Stimulated activated CD4-positive, alpha-beta T cell treated with anti-CD3 and anti-CD28 coated beads, Interleukin-12 subunit alpha, Interleukin-12 subunit beta, amount 100 ng/mL, for 24 hours (primary cell): ENCODE measurements at places on chromosomes 6 and 20.

DNA sequence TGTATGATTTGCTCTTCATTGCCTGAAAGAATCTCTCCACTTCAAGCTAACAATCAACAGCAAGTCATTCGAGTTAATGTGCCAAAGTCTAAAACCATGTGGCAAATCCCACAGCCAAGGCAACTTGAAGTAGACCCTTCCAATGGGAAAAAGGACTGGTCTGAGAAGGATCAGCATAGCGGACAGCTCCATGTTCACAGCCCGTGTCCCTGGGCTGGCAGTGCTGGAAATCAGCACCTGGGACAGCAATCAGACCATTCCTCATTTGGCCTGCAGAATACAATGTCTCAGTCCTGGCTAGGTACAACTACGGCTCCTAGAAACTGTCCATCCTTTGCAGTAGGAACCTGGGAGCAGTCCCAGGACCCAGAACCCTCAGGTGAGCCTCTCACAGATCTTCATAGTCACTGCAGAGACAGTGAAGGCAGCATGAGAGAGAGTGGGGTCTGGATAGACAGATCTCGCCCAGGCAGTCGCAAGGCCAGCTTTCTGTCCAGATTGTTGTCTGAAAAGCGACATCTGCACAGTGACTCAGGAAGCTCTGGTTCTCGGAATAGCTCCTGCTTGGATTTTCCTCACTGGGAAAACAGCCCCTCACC is 1.1 kb downstream of the GJA10 start:
- DNase-seq: no peak

GRCh38 chr20:60036746-60037499 is 78.7 kb downstream of the CDH26 start:
- DNase-seq: no peak

DNA sequence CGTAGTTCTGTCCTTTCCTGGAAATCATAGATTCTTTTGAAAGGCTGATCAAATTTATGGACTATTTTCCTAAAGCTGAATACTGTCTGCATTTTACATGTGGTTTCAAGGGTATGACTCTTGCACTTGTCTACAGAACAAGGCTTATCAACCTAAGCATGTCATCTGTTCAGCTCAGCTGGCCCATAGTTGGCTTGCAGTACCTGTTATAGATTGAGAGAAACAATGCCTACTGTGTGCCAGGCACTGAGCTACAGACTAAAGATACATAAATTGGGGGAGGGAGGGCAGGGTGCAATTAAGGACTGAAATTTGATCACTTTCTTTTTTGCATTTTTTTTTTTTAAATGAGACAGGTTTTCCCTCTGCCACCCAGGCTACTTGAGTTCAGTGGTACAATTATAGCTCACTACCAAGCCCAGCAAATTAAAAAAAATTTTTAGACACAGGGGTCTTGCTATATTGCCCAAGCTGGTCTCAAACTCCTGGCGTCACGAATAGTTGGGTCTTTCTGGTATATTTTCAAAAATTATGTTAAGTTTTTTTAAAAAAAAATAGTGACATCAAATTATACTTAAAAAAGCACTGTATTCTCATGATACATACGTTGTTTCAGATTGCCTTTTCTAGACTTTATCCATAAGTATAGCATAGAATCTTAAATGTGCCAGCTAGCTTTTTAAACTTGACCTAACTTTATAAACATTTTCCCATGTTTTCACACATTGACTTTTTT is 52.2 kb downstream of the RREB1 start:
- no peak for DNase-seq

- DNase-seq: no peak
These were observed 38.5 kb upstream of the AHI1 start for GRCh38 chr6:135535989-135536414.

DNA sequence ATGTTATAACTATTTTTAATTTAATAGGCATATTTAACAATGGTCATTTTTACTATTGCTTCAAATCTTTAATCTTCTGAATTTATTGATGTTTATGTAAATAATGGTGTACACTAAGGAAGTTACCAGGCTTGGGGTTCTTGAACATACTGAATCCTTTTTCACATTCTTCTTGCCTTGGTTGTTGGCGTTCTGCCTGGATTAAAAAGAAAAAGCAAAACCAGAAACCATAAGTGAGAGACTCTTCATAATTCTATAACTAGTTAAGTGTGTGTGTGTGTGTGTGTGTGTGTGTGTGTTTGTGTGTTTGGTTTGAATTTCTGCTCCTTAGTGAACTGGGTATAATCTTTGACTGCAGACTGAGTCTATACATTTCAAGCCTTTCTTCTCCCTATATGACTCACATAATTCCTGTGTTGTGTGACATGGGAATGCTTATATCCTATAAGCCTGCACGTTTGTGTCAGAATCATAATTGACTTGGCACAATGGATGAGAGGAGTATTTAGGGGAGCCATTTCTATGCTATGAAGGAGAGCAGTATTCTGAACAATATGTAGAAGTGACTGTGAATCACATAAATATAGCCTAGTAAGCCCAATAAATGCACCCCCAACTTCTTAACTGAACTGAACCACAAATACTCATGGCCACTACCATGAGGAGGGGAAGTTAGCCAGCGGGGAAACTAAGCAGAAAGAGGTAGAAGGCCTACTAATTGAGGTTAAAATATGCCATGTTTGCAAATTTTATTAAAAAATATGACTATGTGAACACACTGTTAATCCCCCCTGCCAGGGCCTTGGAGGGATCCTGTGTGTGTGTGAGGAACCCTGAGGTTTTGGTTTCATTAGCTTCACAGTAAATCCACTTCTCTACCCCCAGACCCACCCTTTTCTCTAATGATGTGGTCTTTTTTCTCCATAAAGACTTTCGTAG is 425.5 kb downstream of the BCKDHB start:
- no peak for DNase-seq

- no peak for DNase-seq
These were observed 129.6 kb upstream of the DOK5 start for GRCh38 chr20:54345821-54346220.

DNA sequence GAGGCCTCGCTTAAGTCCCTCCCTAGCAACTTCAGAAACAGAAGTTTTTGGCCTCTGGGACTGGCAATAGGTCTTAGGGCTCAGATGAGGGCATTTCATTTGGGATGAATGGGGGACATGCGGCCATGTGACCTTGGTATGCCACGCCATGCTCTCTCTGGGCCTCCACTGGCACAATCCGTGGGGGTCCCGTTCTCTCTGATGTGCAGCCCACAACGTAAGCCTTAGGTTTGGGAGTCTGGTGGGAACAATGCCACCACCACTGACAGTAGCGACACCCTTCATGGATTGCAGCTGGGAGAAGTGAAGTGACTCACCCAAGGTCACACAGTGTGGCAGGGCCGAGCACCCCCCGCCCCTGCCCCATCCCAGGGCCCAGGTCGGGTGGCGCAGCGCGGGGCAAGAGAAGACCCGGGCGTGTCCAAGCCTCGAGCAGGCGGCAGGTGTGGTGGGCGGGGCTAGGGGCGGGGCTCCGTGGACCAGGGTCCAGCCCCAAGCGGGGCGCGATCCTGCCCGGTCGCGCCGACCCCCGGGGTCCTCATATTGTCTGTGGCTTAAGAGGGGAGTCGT is 864 bp upstream of the CEBPB start:
- DNase-seq: no peak

GRCh38 chr6:31239854-31240253 is 32.0 kb downstream of the HLA-C start:
- no peak for DNase-seq

DNA sequence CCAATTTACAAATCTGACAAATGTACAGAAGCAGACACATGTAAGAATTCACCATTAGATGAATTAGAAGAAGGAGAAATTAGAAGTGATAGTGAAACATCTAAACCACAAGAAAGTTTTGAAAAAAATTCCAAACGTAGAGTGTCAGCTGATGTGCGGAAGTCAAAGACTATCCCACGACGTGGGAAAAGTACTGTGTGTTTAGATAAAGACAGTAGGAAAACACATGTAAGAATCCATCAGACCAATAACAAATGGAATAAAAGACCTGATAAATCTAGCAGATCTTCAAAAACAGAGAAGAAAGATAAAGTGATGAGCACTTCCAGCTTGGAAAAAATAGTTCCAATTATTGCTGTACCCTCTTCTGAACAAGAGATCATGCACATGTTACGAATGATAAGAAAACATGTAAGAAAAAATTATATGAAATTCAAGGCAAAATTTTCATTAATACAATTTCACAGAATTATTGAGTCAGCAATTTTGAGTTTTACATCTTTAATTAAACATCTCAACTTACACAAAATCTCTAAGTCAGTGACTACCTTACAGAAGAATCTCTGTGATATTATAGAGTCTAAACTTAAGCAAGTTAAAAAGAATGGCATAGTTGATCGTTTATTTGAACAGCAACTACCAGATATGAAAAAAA is 28.1 kb upstream of the GJA10 start:
- no peak for DNase-seq

DNA sequence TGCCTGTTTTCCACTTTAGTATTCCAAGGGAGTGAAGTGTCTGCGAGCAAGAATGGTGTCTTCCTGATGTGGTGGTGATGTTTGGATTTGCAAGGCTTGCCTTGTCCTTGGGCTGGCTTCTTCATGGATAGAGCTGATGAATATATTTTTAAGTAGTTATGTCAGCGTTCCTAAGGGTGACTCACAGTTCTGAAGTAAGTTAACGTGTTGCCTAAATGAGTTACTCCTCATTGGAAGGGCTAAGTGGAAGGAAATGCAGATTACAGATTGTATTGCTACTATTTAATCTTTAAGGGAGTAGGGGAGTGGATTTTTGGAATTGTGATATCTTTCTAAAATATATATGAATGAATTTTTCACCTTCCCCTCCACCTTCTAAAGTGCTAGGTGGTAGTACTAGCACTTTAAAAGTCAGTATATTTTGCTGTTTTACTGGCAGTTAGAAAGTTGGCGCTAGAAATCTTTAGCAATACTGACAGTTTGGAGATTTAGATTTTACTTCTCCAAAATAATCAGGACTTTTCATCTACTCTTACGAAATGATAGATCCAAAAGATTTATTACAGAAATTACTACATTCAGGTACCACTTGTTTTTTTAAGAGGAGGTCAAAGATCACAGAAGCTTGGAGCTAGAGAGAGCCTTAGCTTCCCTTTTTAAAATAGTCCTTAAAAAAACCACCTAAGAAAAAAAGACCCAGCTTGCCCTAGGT is 197.4 kb downstream of the JARID2 start:
- DNase-seq: no peak

GRCh38 chr6:80547827-80548226 is 441.4 kb downstream of the BCKDHB start:
- no peak for DNase-seq

- DNase-seq: no peak
These were observed 53.4 kb downstream of the HIVEP1 start for GRCh38 chr6:12065321-12066140.

- DNase-seq: no peak
These were observed 2.0 kb upstream of the MICAL1 start for GRCh38 chr6:109457562-109457996.

DNA sequence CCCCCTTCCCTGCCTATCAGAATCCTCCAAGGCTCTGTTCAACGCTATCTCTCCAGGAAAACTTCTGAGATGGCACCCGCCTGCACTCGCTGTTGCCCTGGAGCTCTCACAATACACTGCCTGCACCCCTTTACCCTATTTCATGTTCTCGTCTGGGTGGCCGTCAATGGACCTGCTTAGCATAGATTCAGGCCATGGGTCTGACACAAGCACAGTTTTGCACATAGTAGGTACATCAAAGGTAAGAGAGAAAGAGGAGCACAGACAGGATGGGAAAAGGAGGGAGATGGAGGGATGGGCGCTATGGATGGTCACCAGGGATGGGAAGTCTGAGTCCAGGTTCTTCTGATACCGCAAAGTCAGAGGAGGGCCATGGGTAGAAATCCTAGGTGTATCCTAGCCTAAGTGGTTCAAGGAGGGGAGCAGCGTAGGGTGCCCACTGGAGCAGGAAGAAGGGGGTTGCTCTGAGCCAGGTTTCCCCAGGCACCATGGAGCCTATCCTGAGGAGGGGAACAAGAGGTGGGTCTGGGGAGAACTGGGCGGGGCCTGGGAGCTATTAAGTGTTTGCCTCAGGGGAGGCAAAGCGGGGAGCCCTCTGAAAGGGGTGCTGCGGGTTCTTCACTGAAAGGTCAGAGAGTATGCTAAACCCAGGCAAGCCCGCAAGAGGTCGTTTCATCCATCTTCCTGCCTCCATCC is 89.3 kb downstream of the MRPL14 start:
- DNase-seq: no peak

GRCh38 chr20:33560026-33560425 is 70.1 kb downstream of the CBFA2T2 start:
- DNase-seq: no peak

GRCh38 chr6:111871207-111871606 is 2.0 kb downstream of the FYN start:
- DNase-seq: no peak

DNA sequence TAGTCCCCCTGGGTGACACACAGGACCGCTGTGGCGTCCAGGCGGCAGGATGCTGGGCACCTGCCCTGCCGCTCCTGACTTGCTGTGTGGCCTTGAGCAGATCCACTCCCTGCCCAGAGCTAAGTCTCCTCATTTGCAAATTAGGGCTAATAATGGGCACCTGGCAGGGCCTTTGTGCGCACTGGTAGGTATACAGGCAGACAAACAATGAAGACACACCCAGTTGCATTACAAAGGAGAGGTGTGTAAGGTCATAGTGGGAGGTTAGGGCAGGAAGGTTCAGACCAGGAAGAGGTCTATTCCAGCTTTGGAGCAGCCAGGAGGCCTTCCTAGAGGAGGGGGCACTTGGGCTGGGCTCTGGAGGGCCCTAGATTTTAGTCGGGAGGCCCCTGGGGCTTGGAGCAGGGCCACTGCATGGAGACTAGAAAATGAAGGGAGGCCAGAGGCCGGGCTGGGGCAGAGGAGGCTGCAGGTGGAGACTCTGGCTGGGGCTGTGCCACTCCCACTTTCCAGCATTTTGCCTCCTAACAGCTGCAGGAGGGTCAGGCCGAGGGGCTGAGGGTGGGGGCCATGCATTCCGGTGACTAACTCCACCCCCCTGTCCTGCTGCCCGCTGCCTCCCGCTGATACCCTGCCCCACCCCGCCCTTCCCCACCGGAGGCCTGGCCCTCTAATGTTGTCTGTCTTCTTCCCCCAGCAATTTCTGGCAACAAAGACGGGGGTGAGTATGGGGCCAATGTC is 28.5 kb downstream of the MYH7B start:
- no peak for DNase-seq

DNA sequence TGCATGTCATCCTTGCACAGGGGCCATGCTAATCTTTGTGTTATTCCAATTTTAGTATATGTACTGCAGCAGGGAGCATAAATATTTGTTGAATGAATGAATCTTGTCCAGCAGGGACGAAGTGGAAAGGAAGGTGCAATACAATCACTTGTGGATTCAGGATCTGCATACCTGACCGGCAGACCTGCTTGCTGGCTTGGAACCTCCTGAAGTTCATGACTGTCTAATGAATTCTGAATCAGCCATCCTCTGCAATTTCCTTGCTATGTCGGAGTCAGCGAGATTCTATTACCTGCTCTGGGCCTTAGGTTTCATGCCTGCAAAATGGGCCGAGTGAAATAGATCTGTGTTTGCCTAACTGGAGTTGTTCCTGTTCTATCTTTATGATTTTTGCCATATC is 17.4 kb upstream of the NCOA3 start:
- no peak for DNase-seq

GRCh38 chr6:20126789-20127653 is 85.2 kb downstream of the MBOAT1 start:
- peak; percentile 57 for DNase-seq

- no peak for DNase-seq
These were observed 5.6 kb upstream of the KLHL31 start for GRCh38 chr6:53671111-53671510.
